Kidney epithelial cell (primary cell): ENCODE measurements at places on chromosomes 5 and 9. TPM values are rescaled to one million over a fixed set of nuclear protein-coding genes. Genes with fewer than 3 reads are reported as not detected.

Gene DNAJC25
- total RNA-seq, result 5.7 and 8.1 TPM in 2 replicates

Gene MSX2
- 1.3 and 1.4 TPM in 2 replicates for total RNA-seq

Gene FRMPD1
- total RNA-seq, result 0.04 TPM in 1 of 2 replicates, not detected in the other

Gene GCNT1
- total RNA-seq, result 2.7 and 2.8 TPM in 2 replicates

Gene TNPO1
- 111 and 118 TPM in 2 replicates for total RNA-seq

Gene FOXI1
- not detected in 2 replicates for total RNA-seq

Gene RNF183
- total RNA-seq, result not detected in 2 replicates

Gene SLC4A9
- total RNA-seq, result 0.07 TPM in 1 of 2 replicates, not detected in the other
